ENCODE measurements at places on chromosomes 6 and 20.
A peak's percentile ranks its signal among the peaks of the same experiment; 100 is the strongest.

DNA sequence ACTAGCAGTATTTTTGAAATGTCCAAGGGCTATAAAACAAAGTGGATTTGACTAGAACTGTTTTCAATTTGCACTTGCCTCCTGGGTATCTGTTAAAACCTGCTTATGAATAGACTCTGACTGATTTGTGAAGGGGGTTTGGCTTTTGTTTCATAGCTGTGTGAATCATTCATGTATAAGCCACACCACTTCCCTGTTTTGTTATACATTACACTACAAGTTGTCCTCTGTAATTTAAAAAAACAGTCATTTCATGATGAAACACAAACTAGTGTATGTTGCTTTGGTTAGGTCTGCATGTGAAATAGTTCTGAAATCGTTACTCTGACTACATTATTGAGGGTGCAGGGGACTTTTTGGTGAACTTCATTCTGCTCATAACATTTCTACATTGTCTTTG is 121.7 kb downstream of the NKAIN2 start:
- no peak for DNase-seq

- no peak for DNase-seq
These were observed 35.7 kb downstream of the TXLNB start for GRCh38 chr6:139256087-139256486.

- DNase-seq: no peak
These were observed 60.2 kb downstream of the PSMG4 start for GRCh38 chr6:3318821-3319540.

DNA sequence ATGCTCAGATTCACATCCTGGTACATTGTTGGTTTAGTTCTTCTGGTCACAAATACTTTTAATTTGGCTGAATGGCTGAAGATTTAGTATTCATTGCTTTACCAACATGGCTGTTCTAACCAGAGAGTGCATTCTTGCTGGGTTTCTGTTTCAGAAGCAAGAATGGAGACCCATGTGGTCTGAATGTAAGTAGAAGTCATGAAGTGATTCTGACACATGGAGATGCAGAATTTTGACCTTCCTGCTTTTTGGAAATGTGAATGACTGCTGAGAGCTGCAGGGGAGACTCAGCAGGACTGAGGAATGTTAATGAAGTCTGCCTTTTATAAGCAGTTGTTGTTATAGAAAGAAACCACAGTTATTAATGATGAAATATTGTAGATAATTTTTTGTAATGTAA is 576.1 kb upstream of the MARCKS start:
- DNase-seq: no peak

DNA sequence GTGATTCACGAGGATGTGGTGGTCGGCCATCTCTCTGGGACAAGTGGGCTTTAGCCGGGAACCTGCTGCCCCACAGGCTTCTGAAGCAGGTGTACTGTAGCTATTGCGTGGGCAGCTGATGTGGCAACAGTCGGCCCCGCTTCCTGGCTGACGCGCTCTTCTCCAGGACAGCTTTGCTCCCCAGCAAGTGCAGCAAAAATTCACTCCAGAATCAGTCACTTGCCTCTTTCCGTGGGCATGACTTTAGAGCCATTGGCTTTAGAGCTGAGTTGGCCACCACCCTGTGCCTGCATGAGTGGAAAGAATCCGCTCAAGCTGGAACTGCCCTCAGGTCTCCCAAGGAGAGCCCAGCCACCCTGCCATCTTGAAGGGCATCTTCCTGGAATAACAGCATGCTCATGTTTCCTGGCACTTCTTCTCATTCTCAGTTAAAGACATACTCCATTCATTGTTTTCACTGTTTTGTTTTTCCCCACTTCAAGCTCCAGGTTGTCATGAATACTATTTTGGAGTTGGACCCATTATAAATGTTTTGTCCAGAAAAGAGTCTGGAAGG is 178.3 kb downstream of the ZDHHC14 start:
- no peak for DNase-seq

DNA sequence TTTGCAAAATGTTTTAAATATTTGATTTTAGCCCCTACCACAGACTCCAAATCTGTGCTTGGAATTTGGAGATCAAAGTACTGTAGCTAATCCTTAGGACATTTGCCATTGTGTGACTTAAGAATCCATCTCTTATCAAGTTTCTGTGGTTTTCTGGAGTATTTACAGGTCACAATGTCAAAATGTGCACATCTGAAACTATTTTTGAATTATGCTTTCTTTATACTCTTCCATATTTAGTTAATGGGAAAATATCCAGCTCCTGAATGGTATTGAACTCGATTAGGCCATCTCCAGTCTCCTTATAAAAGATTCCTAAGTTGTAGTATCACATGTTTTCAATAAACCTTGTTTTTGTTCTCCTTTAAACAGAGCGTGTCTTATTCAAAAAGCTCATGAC is 162.5 kb downstream of the KHDC1L start:
- no peak for DNase-seq

DNA sequence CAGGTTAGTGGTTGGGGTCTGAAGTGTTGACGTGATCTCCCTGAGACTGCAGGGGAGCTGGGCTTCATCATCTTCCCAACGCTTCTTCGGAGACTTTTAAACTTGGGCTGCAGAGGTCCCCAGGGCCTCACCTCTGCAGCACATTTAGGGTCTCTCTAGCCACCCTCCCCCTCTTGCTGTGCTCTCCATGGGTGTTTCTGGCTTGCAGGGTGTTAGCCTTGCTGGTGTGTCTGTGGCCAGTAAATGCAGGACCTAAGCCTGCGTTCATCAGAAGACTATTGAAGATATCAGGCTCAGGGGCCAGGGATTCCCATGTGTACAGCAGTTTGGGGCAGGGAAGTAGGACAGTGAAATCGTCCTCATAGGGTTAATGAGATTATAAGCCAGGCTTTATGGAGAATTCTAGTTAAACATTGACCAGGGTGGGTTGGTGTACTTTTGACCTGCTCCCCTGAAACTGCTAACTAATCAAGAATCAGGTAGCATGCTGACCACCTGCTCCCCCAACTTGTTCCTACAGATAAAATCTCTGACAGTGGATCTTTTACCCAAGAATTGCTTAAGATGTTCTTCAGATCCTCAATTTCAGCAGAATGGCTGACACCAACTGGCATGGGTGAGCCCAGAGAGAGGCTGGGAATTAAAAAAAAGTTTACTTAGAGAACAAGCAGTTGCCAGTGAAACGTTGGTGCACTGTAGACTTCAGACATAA is 3.8 kb upstream of the DDO start:
- no peak for DNase-seq

GRCh38 chr20:59996108-59996507 is 37.9 kb downstream of the CDH26 start:
- no peak for DNase-seq

- DNase-seq: no peak
These were observed 361.4 kb upstream of the KCNQ5 start for GRCh38 chr6:72260489-72260888.

DNA sequence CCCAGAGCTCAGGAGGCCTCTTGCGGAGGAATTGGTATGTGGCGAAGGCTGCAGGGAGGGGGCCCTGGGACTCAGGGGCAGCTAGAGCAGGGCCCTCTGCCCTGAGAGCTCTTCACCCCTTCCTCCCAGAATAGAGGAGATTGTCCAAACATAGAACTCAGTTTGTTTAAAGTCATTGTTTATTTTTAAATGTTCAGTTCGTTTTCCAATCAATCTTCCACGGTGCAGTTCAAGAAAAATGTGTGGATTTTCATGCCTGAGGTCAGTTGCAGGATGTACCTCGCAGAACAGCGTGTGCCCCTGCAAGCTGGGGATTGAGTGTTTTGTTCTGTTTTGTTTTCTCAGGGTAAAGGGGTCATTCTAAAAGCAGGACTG is 37.2 kb downstream of the MGME1 start:
- DNase-seq: no peak

- no peak for DNase-seq
These were observed 5.3 kb upstream of the SERPINB6 start for GRCh38 chr6:2976571-2977085.

DNA sequence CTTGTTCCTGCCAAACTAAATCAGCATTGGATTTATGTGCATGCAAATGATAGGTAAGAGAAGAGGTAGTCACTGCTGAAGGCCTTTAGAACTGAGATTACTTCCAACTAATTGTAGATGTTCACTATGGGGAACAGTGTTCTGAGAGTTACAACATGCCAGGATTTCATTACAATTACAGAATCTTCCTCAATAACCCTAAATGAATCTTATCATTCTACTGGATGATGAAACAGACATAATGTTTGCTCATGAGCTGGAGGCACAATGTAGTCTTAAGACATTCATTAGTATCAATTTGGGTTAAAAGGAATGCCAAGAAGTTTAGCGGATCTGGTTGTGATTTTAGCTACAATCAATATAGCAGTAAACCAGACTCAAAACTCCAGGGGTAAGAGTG is 248.9 kb upstream of the THEMIS start:
- DNase-seq: no peak

DNA sequence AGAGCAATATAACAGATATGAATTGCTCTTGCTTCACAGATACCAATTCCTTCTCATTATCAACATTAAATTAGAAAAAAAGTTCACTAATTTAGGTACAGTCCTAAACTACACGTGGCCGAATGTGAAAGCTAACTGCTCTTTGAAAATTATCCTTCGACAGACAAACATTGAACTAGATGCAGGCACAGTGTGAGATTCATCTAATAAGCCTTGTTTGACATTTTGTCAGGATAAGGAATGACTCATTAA is 1.1 kb downstream of the FAM184A start:
- DNase-seq: no peak

GRCh38 chr6:133980168-133980567 is 27.1 kb downstream of the TBPL1 start:
- DNase-seq: no peak

DNA sequence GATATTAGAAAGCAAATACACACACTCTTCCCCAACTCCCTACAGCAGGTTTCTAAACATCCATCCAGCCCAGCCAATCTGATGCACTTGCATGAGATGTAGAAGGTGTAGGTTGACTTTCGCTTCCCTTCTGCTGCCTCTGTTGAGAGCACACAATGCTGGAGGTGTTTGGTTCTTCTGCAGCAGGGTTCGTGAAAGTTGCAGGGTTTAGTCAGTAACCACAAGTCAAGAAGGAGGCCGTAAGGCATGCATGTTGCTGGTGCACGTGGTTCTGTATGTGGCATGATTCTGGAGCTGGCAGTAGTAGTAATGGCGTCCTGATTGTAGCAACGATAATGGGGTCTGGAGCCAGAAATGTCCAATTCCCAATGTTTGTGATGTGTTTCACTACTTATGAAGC is 53.0 kb downstream of the DEK start:
- DNase-seq: no peak

- peak; percentile 13 for DNase-seq
These were observed 1.6 kb downstream of the DNAJC5 start for GRCh38 chr20:63896264-63897105.

DNA sequence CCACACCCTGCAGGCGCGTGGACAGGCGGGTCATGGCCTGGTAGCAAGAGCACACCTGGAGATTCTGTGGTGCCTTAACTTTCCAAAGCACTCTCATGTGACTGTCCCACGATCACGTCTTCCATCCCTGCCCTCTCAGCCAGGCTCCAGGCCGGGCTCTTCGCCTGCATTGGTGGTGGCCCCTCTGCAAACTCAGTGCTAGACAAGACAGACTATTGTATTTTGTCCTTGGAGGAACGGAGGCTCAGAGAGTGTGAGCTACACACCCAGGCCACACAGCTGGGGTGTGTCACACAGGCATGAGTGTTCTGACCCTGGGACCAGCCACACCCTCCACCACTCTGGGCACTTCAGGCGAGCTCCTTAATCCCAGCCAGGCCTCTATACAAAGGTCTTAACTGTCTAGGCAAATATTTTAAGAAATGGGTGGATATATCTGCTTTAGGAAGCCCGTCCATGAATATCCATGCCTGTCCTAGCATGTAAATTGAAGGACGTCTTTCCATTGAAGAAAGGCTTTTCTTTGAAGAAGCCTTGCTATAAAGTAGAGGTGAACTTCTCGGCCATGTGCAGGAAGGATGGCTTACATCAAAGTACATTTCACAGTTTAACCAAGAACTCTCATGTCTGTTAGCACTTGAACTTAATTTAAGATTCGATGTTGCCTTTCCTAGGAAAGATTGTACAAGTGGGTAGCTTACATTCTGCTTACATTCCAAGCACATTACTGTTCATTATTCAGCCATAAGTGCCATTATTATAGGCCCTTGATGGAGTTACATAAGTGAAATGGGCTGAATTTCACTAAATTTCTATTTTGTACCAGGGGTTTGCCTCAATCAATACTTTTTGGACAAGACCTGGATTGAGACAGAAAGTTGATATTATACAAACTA is 263.9 kb downstream of the DLL1 start:
- no peak for DNase-seq

DNA sequence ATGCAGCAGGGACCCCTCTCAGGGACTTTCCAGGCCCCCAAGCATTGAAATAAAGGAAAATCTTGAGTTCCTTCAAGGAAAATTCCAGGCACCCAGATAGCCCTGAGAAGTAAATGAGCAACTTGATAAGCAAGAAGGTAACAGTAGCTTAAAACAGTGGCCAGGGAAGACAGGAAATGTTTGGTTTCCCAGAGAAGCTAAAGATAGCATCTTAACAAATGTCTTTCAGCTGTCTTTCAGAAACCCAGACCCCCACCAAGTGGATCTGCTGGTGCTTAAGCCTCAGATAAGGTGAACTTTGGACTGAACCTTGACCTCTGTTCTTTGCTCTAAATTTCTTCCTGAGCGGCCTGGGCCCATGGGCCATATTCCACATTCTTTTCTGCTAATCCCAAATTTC is 117.8 kb upstream of the CST7 start:
- DNase-seq: no peak

GRCh38 chr6:134846865-134847264 is 103.0 kb downstream of the ALDH8A1 start:
- no peak for DNase-seq

- DNase-seq: no peak
These were observed 26.2 kb downstream of the ARID1B start for GRCh38 chr6:156803353-156803752.

DNA sequence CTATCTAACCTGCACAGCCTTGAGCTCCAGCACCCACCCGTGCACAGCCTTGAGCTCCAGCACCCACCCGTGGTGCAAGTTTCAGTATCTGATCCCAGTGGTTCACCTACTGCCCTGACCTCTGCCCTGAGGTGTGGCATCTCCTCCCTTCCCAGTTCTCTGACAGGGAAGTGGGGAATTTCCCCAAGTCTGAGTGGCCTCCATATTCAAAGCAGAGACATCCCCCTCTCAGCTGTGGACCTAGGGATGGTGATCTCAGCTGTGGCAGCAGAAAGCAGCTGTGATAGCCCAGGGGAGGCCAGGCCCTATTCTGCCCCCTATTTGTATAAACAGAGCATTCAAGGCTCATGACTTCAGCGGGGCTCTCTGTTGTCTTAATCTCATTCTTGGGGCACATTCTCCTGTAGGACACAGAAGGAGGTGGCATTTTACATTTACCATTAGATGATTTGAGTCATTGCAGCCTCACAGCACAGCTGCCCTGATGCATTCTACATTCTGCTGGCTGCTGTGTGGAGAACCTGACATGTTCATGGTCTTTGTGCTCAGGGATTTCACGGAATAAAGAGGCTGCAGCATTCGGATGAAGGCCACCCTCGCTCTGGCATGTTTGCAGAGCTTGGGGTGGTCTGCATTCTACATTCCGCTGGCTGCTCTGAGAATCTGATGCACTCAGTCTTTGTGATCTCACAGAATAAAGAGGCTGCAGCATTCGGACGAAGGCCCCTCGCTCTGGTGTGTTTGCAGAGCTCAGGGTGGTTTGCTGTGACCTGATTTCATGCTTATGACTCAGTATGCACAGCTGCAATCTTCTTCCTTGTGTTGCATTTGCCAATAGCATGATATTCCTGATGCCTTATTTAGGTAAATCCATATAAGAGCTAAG is 16.9 kb downstream of the GPR31 start:
- no peak for DNase-seq
